ENCODE measurements at places on chromosomes 12 and 14.

DNA sequence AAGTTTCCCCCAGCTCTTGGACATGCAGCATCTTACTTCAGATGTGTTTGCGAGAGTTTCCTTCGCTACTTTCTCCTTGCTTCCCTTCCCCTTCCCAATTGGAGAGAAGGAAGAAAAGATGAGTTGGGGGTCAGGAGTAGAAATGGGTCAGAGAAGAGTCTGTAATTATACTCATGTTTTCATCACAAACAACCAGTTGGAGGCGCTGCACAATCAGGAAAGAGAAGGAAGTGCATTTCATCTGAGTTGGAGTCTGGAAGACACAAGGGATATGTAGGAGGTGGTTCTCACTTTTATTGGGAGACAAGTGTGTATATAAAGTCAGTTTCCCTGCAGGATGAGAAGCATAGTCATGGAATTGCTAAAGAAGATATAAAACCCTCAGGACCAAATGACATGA, 31.3 kb upstream of the VSX2 start:
- no peak for DNase-seq

- DNase-seq = no peak
Measured at GRCh38 chr12:94673496-94673895, 23.1 kb upstream of the TMCC3 start.

GRCh38 chr12:63843721-63844390, 644 bp upstream of the SRGAP1 start:
- DNase-seq = peak; percentile 89

DNA sequence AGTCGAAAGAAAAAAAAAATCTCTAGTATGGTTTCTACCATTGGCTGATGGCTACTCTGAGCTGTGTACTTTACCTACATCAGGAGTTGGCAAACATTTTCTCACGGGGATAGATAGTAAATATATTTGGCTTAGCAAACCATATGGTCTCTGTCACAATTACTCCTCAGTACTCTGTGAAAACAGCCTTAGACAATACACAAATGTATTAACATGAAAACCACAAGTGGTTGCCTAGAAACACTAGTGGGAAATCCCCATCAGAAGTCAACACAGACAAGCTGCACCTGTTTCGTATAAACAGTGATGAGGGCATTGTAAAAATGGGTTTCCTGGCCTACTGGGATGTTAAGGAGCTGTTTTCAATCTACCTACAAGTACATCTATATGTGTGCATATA, 84.6 kb upstream of the NAV3 start:
- no peak for DNase-seq

DNA sequence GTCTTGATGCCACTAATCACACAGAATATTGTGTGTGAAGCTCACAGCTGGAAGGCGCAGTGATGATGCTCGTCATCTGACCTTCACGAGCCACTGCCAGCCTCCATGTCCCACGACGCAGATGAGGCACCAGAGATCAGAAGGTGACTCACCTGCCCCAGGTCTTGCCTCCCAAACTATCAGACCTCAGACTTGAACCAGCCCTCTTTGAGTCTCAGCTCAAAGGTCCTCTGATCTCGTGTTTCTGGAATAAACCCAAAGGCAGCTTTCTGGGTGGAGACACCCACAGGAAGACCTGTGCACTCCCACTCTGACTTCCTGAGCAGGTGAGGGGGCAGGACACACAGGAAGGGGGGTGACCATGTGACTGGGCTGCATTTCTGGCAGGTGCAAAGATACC, 19.6 kb upstream of the CHGA start:
- DNase-seq = no peak

DNA sequence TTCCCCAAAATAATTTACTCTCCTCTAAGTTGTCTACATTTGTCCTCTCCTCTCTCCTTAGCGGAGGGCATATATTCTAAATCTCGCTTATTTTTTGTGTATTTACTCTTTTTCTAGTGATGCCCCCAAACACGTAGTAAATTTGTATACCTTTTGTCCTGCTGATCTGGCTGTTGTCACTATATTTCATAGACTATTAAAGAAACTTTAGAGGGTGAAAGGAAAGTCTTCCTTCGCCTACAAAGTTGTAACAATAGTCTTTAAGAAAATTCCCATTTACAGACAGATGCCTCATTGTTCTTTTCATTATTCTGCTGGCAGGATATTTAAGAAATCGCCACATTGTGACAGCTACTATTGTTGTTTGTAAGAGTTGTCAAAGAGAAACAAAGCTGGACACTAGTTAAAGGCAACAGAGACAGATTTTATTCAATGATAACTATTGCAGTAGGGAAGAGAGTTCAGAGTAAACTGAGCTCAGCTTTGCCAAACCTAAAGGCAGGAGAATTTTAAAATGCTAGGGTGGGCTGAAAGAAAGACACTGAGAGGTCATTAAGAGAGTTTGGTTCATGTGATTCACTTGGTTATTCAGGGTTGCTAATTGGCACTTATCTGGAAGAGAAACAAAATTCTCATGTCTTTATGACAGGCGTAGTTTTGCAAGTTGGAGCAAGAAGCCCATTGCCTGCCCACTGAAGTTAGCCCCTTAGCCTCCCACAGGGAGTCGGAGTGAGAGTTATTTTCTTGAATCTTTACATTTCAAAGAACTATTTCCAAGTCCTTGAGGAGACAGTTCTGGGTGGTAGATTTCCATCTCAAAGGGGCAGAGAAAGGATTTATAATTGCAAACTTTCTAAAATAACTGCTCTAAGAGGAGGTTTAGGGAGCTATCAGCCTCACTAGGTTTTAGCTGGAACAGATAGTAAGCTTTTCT, 1272.5 kb upstream of the SEL1L start:
- no peak for DNase-seq

DNA sequence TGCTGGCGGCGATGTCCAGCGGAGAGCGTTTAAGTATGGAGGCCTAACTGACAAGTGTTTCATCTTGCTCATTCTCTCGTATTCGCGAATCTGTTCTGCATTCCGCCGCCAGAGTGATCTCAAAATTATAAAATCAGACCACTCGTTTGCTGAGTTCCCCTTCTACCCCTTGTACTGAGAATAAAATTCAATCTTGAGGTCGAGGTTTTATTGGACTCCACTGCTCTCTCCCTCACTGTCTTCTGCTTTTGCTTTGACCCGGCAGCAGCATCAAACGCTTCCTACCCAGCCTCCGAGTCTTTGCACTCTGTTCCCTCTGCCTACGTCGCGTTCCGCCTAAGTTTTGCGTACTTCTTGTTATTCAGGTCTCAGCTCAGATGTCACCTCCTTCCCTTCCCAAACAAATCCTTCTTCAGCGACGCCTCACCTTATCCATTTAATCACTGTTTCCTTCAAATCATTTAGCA, 462 bp downstream of the KNTC1 start:
- DNase-seq = peak; percentile 22

DNA sequence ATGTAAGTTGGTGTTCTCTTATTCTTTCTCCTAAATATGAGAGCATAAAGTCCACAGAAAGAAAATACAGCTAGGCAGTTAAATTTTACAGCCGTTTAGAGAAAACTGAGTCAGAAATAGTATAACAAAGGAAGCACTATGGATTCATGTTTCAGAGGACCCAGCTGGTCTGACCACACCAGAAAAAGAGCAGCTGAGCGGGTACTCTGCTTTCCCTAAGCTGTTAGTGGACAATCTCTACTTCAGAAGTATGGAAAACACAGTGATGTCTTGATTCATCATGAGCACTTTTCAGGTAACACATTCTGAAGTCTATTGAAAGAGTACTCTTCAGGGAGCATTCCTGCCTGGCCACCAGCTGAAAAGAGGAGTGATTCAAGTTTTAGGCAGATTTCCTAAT, 12.4 kb downstream of the PPM1H start:
- DNase-seq = no peak

- no peak for DNase-seq
Measured at GRCh38 chr12:105352052-105352451, 21.6 kb downstream of the C12orf75 start.

GRCh38 chr14:68937471-68938270, 41.4 kb downstream of the ACTN1 start:
- DNase-seq = no peak

DNA sequence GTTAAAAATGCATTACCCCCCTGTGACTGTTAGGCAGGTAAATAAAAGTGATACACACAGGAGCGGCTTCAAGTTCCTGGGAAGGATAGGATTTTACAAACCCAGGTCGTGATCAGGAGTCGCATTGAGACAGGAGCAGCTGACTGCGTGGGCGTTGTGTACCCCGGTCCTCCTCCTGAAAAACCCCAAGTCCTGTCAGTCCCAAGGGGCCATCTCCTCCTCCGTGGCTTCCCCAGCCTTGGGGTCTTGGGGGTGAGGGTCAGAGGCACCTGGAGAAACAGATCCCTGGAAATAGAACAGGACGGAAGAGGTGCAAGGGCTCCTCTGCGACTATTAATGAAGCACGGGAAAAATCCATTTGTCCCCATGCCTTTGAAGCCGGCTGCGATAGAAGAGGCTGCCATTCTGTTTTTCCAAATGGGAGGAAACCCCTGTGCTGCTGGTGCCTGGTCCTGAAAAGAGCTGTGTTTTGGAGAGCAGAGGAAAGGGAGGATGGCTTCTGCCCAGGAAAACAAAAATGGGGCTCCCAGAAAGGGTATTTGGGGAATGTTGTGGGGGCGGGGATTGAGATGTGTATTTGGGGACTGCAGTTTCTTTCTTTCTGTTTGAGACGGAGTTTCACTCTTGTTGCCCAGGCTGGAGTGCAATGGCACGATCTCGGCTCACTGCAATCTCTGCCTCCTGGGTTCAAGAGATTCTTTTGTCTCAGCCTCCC, 143.1 kb downstream of the ZNF664 start:
- no peak for DNase-seq

DNA sequence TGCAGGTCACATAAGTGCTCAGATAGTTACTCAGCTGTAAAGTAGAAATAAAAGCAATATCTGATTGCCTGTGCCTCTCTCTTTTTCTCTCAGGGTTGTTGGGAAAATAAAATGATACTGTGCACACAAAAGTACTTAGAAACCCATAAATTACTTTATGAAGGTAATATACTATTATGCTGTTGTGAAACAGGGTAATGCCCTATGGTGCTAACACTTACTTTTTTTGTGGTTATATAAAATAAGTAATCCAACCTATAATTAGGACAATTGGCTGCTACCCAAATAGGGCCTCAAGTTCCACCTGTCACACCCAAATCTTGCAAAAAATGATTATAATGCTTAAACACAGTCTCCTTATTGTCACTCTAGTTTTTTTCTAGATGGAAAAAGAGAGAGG, 50.6 kb downstream of the DAAM1 start:
- no peak for DNase-seq

- DNase-seq = no peak
Measured at GRCh38 chr12:111444925-111445725, 39.4 kb downstream of the SH2B3 start.

GRCh38 chr12:67323007-67323406, 53.8 kb downstream of the CAND1 start:
- DNase-seq = no peak

DNA sequence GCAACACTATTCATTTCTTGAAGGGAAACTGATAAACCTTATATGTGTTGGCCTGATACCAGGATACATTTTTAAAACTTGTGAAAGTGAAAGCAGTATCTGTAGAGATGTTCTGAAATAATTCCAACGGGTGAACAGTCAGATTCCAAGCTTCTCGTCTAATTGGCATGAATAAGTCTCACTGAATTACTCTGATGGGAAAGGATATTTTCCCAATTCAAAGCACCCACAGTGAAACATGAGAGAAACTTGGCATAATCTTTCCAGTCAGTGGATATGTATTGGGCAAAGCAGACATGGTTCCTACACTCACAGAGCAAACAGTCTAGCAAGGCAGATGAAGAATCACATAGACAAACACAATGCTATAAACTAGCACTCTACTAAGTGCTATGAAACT, 413.1 kb downstream of the MED13L start:
- no peak for DNase-seq

- DNase-seq = no peak
Measured at GRCh38 chr12:30111719-30112118, 328.0 kb upstream of the TMTC1 start.

DNA sequence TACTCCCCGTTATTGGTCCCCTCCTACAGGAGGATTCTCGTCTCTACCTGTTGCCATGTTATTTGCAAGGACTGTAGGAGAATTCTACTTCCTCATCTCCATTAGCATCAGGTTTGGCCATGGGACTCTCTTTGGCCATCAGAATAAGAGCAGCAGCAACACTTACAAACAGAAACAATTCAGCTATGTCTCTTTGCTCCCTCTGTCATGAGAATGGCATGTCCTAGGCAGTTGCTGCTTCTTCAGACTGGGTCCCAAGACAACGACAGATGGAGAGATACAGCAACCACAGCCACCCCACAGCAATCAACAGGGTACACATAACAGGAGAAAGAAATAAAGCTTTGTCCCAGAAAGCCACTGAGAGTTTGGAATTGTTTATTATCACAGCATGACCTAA, 19.7 kb downstream of the SLC41A2 start:
- no peak for DNase-seq

DNA sequence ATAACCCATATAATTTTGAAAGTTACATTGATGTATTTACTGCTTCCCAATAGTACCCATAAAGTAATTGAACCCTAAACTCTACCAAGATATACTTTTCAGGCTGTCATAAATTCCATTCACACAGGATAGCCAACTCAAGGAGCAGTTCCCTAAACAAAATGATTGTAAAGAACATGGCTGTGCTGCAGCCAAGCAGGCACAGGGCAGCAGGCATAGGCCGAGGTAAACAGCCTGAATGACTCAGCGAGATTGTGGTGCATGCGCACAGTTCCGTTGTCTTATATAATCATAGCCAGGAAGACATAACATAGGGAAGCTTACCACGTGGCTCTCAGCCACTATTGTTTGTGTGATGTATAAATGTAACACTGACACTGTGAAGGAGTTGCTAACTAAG, 344.9 kb downstream of the FSCB start:
- DNase-seq = no peak

GRCh38 chr12:23659131-23659530, 290.3 kb downstream of the SOX5 start:
- no peak for DNase-seq

- no peak for DNase-seq
Measured at GRCh38 chr12:92702754-92703679, at the start of gene PLEKHG7. Gene PLEKHG7, plus strand, starts transcription at chr12:92702989. Its CDS starts 3,643 bp downstream, at chr12:92706632.

DNA sequence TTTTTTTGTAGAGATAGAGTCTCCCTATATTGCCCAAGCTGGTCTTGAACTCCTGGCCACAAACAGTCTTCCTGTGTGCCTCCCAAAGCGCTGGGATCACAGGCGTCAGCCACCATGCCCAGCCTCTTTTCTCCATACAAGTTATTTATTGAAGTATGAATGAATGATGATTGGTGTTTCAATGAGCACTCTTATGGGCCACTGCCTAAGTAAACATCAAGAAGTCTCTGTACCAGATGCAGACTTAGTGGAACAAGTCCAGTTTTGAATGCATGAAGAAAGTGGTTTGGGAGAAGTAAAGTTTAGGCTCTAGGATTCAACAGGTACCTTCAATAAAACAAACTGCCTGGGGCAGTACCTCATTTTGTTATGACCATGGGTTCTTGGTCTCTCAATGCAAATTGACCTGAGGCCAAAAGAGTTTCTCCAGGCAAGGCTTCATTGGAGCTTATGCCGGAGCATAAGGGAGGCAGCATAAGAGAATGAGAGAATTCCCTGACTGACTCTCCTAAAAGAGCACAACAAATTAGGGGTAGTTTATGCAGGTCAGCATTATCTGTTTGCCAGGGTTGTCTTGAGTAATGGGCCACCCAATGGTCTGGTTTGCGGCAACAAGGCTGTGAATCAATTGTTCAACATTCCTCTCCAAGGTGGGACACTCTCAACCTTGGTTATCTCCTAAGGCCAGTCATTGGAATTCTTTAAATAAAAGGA, 1.1 kb upstream of the GMFB start:
- no peak for DNase-seq
